ENCODE measurements at places on chromosomes 1 and 21.

DNA sequence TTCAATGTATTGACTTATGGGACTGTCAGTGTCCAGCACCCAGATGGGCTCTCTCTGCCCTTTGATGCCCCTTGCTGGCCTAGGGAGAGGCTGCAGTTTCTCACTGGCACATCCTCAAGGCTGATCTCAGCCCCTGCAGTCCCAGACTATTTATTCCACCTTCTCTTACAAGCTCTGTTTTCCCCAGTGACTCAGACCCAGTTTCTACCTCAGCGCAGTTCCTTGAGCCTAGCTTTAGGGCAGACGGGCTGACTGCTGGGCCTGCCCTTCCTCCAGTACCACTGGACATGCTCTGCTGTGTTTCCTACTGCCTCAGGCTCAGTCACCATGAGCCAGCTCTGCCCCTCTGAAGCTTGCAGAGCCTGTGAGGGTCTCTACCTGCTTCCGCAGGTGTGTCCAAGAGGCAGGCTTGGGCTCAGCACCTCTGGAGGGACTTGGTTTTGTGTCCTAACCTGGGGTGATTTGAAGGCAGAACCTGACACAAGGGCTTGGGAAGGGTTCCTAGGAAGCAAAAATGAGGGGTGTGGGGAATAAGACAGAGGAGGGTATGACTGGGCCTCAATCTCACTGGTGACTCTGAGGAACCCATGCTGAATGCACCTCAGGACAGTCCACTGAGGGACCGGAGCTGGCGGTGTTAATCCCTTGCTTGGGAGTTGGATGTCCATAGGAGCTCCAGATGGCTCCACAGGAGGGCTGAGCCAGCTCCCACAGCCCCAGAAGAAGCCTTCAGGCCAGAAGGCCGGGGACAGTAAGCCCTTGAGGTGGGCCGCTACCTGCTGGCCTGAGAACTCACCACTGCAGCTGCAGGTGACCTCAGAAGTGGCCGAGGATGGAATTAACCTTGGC, 689.9 kb downstream of the MATN1 start:
- no peak for DNase-seq

DNA sequence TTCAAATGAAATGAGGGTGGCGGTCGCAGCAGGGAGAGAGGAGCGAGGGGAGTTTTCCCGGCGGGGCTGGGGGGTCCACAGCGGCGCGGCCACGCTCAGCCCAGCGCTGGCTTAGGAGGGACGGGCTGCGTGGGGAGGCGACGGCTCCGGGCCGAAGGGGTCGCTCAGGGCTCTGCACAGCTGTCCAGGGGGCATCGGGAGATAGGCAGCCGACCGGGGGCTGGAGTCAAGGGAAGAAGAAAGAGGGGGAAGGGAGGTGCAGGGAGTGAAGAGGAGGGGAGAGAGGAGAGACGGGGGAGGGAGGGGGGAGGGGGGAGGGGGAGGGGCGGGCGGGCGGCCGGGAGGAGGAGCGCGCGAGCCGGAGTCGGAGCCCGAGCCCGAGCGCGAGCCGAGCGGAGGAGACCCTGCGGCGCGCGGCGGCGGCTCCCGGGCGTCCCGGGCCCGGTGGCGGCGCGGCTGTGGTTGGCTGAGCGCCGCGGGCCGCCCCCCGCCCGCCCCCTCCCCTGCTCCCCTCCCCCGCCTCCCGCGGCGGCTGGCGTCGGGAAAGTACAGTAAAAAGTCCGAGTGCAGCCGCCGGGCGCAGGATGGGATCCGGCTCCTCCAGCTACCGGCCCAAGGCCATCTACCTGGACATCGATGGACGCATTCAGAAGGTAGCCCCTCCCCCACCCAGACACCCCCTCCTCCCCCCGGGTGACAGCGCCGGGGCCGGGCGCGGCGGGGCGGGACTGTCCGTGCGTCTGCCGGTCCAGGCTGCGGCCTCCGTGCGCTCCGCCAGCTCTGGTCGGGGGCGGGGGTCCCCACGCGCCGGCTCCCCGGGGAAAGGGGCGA, at the start of gene PDE9A:
Gene PDE9A (plus strand): TSS at position 391 of the 831 bp plus-strand sequence. CDS start 194 bp downstream, at position 585.
- DNase-seq: no peak

DNA sequence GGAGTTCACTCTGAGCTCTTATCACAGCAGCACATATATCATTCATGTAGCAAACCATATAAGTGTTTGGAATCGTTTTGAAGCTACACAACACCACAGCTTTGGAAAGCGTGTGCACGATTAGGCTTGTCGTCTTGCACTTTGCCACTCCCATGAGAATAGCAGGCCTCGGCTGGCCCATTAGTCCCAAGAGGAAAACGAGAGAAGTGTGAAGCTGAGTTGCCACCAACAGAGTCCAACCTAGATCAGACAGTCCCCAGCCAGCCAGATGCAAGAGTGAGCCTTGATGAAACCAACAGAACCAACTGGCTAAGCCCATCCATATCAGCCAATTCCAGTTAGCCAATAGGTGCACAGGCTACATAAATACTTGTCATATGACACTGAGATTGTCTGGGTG, 238.4 kb downstream of the C1orf94 start:
- DNase-seq: no peak

GRCh38 chr1:90512441-90512840, 204.7 kb downstream of the BARHL2 start:
- no peak for DNase-seq

GRCh38 chr1:155966750-155967149, 11.6 kb downstream of the ARHGEF2 start:
- DNase-seq: no peak

DNA sequence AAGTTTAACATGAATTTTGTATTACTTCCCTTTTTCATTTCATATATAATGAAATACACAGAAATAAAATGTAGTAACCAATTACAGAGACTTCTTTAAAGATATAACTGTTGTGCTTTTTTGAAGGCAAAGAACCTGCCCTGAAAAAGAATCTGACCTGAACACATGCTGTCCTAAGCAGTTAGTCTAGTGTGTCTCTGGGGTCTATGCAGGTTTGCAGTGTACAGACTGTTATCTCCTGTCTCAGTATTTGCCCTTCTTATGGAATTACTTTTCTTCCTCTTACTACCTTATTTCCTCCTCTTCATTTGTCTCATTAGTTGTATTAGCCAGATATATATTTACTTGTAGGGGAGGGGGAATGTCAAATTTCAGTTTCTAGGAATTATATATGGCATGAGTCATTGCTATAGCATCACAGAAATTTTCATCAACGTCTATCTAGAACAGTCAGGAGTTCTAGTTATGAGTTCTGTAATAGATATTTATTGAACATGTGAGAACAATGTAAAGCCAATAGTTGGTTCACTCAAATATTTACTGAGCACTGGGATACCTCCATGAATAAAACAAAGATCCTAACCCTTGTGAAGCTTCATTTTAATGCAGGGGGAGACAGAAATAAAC, 28.4 kb upstream of the PLEKHO1 start:
- no peak for DNase-seq

Measured in AG09319 (cell line).